HFFc6 (cell line): ENCODE measurements at places on chromosomes 3 and 15.

DNA sequence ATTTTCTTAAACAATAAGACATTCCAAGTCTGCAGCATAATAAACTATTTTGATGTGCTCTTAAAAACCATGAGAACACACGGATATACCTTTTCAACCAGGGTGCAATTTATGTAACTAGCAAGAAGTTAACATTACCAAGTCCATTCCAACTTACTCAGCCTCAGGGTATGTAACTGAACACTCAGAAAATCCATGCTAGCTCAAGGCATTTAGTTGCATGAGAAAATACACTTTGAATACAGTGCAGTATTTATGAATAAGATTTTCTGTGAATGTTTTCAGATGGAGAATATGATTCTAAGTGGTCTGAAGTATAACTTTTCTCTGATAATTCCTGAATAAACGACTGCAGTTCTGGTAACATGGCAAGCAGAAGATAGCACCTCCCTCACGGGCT lies 124.3 kb downstream of the SNRK start:
- DNase-seq = peak; percentile 6

GRCh38 chr3:177340243-177340830 lies 143.1 kb upstream of the TBL1XR1 start:
- DNase-seq = no peak

DNA sequence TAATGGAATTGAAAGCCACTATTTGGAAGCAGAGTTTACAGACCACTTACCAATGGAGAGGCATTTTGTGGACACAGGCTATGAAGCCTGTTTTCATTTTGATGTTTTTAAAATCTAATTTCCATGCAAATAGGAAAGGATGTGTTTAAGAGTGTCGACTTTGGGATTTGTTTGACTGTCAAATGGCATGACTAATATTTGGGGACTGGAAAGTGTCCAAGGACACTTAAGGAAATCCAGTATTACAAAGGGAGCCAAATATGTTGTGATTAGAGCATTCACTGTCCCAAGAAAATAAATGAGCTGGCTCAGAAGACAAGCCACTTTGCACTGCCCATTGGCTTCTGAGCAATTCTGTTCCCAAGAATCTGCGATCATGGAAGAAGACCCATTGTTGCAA lies 34.0 kb upstream of the SLC6A11 start:
- DNase-seq = no peak

DNA sequence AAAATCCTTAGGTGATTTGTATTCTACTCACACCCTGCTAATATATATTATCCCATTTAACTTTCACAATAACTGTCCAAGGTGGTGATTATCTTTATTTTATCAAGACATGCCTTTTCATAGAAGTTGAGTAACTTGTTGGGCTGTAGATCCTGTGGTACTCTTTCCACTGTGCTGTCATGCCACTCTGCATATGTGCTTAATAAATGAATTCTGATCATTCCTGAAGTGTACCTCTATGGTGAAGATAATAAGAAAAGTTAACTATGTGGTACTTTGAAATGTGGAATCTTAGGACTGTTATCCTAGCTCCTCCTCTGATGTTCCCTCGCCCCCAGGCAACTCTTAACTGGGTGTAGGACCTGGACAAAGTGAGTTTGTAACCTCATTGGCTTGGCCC lies 5.2 kb downstream of the SNRK start:
- DNase-seq = peak; percentile 18

DNA sequence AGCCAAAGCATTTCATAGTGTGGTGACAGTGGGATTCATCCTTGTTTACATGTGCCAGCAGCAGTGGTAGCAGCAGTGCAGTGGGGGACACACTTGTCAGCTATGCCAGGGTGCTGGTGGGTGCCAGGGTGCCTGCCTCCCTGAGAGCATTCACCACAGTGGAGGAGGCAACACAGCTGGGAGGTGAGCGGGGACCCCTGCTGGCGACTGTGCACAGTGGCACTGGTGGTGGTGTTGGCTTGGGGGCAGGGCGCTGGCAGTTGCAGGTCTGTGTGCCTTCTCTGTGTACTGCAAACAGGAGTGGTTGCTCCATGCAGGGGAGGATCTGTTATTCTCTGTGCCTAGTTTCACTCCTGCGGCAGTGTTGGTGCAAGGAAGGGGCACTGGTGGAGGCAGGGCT lies 41.2 kb downstream of the CEP63 start:
- DNase-seq = no peak

- DNase-seq = no peak
Measured at GRCh38 chr3:10551139-10551538, 45.8 kb upstream of the ATP2B2 start.

DNA sequence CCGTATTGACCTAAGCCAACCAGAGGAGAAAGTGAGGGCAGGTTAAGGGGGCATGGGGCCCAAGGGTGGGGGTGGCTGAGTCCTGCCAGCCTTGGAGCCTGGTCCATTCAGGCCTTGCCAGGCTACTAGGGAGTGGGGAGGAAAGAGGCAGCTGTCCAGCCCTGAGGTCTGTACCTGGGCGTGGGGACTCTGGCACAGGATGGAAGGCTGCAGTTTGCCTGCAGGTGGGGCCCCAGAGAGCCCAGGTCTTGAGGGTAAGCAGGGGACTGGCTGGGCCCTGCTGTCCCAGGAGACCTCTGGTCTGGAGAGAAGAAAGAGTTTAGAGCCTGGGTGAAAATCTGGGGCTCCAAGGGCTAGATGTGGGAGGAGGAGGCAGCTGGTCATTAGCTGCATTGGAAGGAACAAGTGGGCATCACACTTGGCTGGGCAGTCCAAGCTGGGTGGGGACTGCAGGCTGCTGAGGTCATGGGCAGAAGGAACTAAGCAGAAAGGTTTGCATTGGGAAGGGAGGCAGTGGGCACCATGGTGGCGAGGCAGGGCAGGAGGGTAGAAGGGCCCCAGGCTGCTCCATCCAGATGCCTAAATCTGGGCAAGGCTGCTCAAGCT lies 108.4 kb downstream of the OXNAD1 start:
- no peak for DNase-seq

- DNase-seq = no peak
Measured at GRCh38 chr15:87489902-87490665, 766.5 kb downstream of the NTRK3 start.

GRCh38 chr15:27330326-27330725 lies 359.3 kb downstream of the GABRG3 start:
- DNase-seq = no peak

DNA sequence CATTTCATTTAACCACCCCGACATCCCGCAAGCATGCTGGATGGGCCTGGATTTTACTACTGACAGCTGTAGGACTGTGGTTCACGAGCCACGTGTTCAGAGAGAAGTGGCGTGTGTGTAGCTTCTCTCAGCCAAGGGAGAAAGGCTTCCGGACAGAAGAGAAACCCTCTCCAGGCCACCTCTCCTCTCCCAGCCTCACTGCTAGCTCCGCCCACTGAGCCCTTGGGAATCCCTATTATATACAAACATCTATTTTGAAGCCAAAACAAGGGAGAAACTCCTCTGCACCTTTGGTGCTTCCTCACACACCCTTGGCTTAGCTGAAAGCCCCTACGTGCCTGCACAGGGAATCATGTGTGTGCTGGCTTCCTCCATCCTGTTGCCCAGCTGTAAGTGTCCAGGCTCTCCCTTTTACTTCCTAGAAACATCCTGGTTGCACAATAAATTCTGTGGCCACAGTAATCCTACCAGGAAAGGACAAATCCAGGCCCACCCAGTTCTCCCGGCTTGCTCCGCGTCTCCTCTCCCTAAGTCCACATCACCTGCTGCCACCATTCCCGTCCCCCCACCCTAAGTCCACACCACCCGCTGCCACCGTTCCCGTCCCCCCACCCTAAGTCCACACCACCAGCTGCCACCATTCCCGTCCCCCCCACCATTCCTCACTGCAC lies 30.5 kb downstream of the PCSK6 start:
- DNase-seq = no peak

GRCh38 chr3:182142928-182143327 lies 431.2 kb downstream of the SOX2 start:
- DNase-seq = no peak

DNA sequence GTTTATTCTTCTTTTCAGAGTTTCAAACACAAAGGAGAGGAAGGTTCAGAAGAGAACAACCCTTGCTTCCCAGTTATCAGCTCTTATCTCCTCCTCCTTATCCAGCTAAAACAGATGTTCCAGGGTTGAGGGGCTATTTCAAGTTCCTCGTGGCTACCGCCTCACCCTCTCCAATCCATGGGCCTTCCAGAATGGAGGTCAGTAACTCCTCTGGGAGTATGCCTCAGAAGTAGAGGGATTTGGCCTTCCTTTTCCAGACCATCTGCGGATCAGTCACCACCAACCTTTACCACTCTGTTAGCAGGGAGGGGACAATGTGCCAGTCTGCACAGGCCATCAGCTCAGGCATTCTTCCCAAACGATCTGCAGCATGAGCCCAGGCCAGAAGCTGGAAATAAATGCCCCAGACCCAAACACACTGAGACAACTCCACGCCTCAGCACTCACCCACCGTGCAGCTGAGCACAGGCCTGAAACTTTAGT lies 14.8 kb downstream of the HTR3C start:
- DNase-seq = no peak

DNA sequence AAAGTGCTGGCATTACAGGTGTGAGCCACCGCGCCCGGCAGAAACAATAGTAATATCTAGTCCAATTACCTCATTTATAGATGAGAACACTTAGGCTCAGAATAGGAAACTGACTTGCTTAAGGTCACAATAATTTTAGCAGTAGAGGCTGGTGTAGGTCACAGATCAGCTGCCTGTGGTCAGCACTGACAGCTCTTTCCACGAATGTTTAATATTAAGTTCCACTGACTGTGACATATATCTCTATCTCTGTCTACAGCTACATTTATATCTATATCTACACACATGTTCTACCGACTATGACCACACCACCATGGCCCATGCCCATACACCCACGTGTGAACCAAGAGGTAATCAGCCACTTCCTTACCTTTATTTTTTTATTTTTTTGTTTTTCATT lies 40.2 kb upstream of the DLG1 start:
- DNase-seq = no peak

- DNase-seq = no peak
Measured at GRCh38 chr3:150073513-150073912, 102.8 kb upstream of the PFN2 start.

GRCh38 chr15:44729408-44730127 lies 6.8 kb upstream of the TRIM69 start:
- DNase-seq = no peak
